ENCODE measurements at places on chromosomes 1 and 21. TPM values are rescaled to one million over a fixed set of nuclear protein-coding genes. Genes with fewer than 3 reads are reported as not detected.

The MXRA8 gene
- total RNA-seq, result not detected

The NEK2 gene
- total RNA-seq, result 48.4 TPM

The CLDN17 gene
- not detected for total RNA-seq

The MAN1C1 gene
- 15.5 TPM for total RNA-seq

The PKNOX1 gene
- 22.0 TPM for total RNA-seq

The CNR2 gene
- total RNA-seq, result 0.14 TPM

The PIGM gene
- 5.3 TPM for total RNA-seq

The BACE2 gene
- 0.79 TPM for total RNA-seq

The KIAA0040 gene
- total RNA-seq, result 64.3 TPM

The PIGV gene
- total RNA-seq, result 9.7 TPM

The TIE1 gene
- 1.9 TPM for total RNA-seq

The PCBP3 gene
- total RNA-seq, result 1.3 TPM

The GJA5 gene
- total RNA-seq, result not detected

The DIO1 gene
- not detected for total RNA-seq

The OR14A2 gene
- total RNA-seq, result not detected
